ENCODE measurements at places on chromosomes 3 and 15.

- DNase-seq, result no peak
Observed at GRCh38 chr3:55006244-55006676, 78.4 kb upstream of the LRTM1 start.

- DNase-seq, result no peak
Observed at GRCh38 chr15:39255760-39256159, 325.1 kb upstream of the THBS1 start.

DNA sequence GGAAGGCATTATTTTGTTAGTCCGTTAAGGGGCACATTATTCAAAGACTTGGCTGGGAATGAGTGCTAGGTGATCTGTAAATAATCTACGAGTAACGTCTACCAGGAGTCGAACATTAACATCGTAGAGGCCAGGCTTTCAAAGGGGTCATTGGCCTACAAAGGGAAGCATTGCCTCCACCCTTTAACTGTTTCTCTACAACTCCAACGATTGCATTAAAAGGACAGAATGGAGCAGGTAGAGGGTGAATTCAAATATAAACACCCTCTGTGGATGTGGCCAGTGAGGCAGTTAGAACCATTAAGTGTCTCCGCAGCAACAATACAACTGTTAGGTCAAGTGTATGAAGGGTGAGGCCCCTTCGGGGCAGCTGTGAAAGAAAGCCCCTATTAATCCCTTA is 126.0 kb upstream of the LMOD3 start:
- DNase-seq, result no peak

DNA sequence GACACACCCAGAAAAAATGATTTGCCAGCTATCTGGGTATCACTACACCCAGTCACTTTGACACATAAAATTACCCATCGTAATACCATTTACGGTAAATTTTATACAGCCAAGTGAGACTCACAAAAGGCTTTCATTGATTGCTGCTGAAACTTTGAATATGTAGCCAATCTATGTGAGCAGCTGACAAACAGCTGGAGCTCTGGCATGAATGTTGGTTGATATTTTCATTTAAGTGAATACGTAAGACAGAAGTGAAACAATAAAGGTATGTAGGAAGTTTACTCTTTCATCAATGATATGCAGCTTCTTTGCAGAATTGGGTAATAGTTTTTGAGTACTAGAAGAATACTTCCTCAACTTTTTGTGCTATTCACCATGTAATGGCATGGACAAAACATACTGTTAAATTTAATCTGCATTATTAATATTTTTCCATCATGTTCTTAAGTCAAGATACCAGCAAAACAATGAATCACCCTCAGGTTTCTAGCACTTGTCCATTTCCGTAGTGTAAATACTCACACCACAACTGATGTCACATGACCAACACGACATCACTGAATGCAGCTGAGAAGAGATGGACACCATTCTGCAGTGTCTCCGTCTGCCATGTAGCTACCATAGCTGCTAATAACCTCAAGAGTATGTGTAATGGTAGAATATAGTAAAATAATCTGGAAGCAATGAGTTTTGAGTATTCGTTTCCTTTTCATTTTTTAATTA is 205.9 kb upstream of the HES1 start:
- DNase-seq, result no peak

- DNase-seq, result no peak
Observed at GRCh38 chr3:129657261-129658046, 51.0 kb upstream of the PLXND1 start.
